ENCODE measurements at places on chromosomes 4 and X.
A peak's percentile ranks its signal among the peaks of the same experiment; 100 is the strongest.

- no peaks in the 10 kb centered on the region for H3K4me1 ChIP-seq
- H3K27ac ChIP-seq, result no peak overlapping the region
- H3K4me3 ChIP-seq, result no peak overlapping the region
- H3K36me3 ChIP-seq, result no peaks in the 10 kb centered on the region
Observed at GRCh38 chr4:71456841-71457240, 118.0 kb downstream of the SLC4A4 start.

DNA sequence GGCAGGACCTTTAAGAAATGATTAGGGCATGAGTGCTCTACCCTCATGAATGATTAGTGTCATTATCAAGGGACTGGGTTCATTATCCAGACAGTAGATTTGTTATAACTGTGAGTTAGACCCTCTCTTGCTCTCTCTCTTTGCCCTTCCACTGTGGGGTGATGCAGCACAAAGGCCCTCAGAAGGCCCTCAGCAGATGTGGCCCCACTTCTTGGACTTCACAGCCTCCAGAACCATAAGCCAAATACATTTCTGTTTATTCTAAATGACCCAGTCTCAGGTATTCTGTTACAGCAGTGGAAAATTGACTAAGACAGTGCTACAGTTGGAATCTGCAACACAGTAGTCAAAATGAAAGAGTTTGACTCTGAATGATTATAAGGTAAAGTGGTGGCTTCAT is 17.2 kb upstream of the PDLIM5 start:
- no peaks in the 10 kb centered on the region for H3K4me1 ChIP-seq
- no peak overlapping the region for H3K27ac ChIP-seq
- DNase-seq, result no peak
- H3K36me3 ChIP-seq, result no peaks in the 10 kb centered on the region
- H3K4me3 ChIP-seq, result no peak overlapping the region

DNA sequence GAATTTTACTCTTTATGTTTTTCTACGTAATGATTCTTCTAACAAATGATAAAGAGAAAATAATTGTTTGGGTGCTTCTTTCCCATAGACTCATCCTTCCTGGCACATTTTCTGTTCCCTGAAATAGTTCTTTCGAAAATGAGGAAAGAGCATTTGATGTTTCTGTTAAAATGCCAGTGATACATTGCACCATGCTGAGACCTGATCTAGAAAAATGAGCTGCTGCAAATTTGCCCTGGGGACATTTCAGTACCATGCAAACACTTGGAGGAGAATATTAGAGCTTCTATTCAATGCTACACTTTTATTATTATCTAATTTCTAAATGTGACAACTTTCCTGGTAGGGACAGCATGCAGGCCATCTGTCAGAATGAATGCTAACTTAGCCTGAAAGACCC is 83.3 kb downstream of the C4orf33 start:
- H3K27ac ChIP-seq, result no peak overlapping the region
- H3K4me1 ChIP-seq, result no peaks in the 10 kb centered on the region
- H3K36me3 ChIP-seq, result no peaks in the 10 kb centered on the region

GRCh38 chrX:129695535-129695934 is 40.8 kb upstream of the APLN start:
- H3K27ac ChIP-seq, result no peak overlapping the region
- no peaks in the 10 kb centered on the region for H3K4me1 ChIP-seq
- peaks cover 3% of the 10 kb centered on the region for H3K27me3 ChIP-seq
- H3K36me3 ChIP-seq, result no peaks in the 10 kb centered on the region

DNA sequence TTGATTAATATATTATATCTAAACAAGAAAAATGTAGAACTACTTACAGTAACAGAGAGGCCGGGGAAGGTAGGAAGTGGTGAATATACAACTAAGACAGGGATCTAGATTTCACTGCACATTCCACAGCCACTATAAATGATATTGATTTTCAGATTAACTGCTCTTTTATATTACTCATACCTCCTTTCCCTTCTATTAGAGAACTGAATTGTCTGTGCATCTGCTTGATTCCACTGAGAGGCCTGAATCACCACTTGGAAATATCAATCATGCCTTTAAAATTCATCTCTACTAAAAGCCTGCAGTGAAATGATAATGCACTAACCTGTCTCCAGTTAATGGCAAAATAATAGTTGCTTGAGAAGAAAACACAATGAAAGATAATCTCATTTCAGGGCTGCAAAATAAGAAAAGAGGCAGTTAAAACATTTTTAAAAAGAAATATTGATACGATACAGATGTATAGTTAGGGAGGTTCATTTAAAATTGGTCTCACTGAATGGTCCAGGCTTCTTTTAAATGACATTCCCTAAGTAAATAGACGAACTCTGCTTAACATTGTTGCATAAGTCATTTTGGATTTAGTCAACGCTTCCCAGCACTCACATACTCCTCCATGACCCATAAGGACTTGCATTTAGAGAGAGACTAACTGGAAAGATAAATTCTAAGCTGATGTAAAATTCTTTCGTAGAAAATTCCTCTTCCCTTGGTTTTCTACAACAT is 3.8 kb downstream of the ANTXR2 start:
- peak overlapping the region; percentile 27 for H3K4me3 ChIP-seq
- H3K27me3 ChIP-seq, result no peaks in the 10 kb centered on the region
- peaks cover 57% of the 10 kb centered on the region for H3K36me3 ChIP-seq
- no peak overlapping the region for H3K27ac ChIP-seq
- DNase-seq, result no peak
- peaks cover 52% of the 10 kb centered on the region for H3K4me1 ChIP-seq

DNA sequence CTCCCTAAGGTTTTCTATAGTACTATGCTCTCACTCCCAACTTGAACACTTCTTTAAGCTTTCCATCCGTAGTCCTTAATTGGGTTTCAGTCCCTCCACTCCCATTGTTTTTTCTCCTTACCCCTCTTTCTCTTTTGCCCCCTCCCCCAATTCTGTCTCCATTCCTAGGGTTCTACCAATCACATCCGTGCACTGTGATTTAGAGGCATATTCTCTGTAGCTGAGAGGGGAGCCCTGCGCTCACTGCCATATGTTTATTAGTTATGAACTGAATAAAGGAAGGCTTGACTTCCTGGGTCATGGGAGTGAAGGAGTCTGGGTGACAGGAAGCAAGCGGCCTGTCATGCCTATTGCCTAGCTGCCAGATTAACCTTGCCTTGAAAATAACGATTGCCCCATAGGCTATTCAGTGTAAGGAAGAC is 471 bp downstream of the MCTS1 start:
- H3K27ac ChIP-seq, result peak overlapping the region; percentile 99
- peaks cover 12% of the 10 kb centered on the region for H3K36me3 ChIP-seq
- DNase-seq, result peak; percentile 6
- H3K27me3 ChIP-seq, result peaks cover 3% of the 10 kb centered on the region
- peak overlapping the region; percentile 99 for H3K4me3 ChIP-seq

DNA sequence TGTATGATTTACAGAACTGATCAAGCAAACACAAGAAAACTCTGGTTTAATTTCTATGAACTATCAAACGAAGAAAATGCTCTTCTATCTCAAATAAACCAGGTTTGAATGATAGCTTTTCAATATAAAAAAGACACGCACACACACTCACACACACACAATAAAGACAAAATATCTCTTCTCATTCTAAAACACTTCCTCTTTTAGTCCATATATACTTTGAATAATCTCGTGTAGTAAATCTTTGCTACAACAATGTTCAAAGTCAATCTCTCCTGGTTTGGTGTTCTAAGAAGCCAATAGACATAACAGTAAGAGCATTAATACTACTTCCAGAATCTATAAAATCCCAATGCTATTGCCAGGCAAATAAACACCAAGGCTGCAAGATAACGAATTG is 13.3 kb downstream of the CXCL2 start:
- no peaks in the 10 kb centered on the region for H3K4me1 ChIP-seq
- no peak for DNase-seq
- no peaks in the 10 kb centered on the region for H3K36me3 ChIP-seq
- no peak overlapping the region for H3K4me3 ChIP-seq
- no peak overlapping the region for H3K27ac ChIP-seq

- H3K27me3 ChIP-seq, result no peaks in the 10 kb centered on the region
- no peak overlapping the region for H3K27ac ChIP-seq
- no peak for DNase-seq
- H3K4me1 ChIP-seq, result no peaks in the 10 kb centered on the region
Observed at GRCh38 chr4:130183096-130183495, 1087.1 kb downstream of the C4orf33 start.

DNA sequence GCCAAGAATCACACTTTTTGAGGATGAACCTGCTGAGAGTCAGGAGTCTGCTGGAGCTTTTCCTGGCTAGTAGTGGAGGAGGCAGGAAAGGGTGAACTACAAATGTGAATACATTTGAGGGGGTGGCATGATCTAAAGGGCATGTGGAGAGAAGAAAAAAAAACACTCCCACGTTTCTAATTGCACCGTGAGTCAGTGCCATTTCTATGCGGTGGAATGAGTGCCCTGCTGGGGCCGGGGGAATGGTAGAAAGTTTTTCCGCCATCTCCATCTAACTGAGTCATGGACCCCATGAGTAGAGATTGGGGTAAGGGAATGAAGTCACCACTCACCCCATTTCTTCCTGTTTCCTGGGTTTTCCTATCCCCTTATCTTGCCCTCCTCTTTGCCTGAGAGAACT is 19.8 kb downstream of the BEX3 start:
- no peak overlapping the region for H3K4me3 ChIP-seq
- no peaks in the 10 kb centered on the region for H3K4me1 ChIP-seq
- H3K27me3 ChIP-seq, result no peaks in the 10 kb centered on the region
- no peak for DNase-seq
- H3K27ac ChIP-seq, result no peak overlapping the region

- H3K27ac ChIP-seq, result peak overlapping the region; percentile 49
- no peak overlapping the region for H3K4me3 ChIP-seq
- DNase-seq, result peak; percentile 19
- peaks cover 13% of the 10 kb centered on the region for H3K36me3 ChIP-seq
- H3K27me3 ChIP-seq, result no peaks in the 10 kb centered on the region
Observed at GRCh38 chrX:130028196-130028595, 45.8 kb downstream of the BCORL1 start.

DNA sequence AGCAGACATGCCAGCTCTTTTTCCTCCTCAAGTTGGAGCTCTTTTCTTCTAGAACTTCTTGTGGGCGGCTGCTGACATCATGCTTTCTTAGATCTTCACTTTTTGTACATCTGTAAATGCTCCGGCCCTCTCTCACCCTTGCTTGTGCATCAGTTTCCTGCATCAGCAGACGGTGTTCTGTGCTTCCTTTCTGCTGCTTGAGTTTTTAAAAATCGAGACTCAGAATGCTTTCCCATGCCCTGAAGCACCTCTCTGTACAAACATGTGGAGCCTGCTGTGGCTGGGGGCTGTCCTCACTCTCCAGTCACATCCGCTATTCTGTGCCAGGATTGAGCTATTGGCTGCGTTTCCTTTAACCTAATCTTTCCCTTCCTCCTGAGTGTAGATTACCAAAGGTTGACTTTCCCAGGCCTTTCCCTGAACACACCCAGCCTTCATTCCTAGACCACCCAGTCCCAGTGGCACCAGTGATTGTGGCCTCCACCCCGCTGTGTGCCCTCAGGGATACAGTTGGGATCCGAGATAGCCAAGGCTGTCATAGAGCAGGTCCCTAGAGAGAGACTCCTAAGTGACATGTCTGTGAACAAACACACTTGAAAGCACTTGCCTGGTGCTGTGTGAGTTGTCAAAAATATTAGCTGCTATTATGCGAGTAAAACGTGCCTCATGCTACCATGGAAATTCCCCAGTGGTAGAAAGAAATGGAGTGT is 41.9 kb downstream of the TNIP2 start:
- H3K27ac ChIP-seq, result peak overlapping the region; percentile 82
- H3K4me3 ChIP-seq, result peak overlapping the region; percentile 63
- peaks cover 27% of the 10 kb centered on the region for H3K36me3 ChIP-seq
- no peaks in the 10 kb centered on the region for H3K27me3 ChIP-seq

DNA sequence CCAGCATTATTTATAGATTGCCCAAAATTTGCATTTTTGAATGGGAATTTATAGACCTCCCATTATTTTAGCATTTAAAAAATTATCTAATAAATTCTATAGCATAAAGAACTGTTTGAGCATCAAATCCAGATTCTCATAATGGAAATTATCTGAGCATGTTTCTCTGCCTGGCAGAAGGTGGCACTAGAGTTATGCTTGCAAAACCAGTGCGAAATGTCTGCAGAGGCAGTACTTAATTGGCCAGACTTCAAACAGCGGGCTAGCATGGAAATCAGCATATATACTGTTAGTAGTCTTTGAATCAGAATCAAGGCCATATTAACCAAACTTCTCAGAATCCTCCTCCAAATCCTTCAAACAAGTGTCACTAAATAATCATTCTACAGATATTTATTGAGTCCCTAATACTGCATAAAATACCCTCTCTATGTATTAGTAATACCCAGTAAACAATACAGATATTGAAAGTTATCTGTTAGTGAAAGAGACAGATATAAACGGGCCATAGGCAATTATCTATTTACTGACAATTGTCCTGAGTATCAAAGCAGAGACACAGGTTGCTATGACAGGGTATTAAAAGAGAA is 78.7 kb upstream of the DCLK2 start:
- H3K27me3 ChIP-seq, result peaks cover 12% of the 10 kb centered on the region
- no peak for DNase-seq
- no peak overlapping the region for H3K4me3 ChIP-seq
- H3K36me3 ChIP-seq, result no peaks in the 10 kb centered on the region
- H3K27ac ChIP-seq, result no peak overlapping the region

DNA sequence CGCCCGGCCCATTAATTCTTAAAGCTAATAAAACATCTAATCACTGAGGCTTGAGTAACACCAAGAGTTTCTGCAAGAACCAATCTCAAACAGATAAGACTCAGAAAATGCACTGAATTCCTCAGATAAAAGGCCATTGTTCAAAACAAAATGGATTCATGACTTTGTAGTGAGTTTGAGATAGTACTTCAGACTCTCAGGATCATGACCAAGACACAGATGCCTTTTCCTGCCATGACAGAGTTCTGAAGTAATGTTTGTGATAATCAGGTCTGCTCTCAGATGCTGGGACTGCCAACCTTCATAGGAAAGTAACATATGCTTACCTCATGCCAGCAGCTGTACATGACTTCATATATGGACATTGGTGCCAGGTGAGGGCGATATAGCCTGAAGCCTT is 54.6 kb downstream of the NIPAL1 start:
- H3K27ac ChIP-seq, result no peak overlapping the region
- no peak overlapping the region for H3K4me3 ChIP-seq
- no peak for DNase-seq
- no peaks in the 10 kb centered on the region for H3K4me1 ChIP-seq
- H3K36me3 ChIP-seq, result no peaks in the 10 kb centered on the region

DNA sequence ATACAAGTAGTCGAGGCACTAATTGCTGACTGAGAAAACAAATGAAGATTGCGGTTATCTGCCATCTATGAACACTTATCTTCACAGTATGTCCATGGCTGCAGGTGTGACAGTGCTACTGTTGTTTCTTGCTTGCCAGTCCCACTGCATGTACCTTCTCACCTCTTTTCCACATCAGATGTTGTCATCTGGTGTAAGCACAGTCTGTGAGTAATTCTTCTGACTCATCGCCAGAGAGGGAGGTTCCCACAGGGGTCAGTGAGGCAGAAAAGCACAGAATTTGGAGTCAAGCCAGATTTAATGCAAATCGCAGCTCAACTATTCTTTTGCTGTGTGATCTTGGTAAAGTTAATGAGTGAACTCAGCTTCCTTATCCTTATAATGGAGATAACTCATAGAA is 144.4 kb downstream of the GLRA2 start:
- H3K36me3 ChIP-seq, result no peaks in the 10 kb centered on the region
- H3K27ac ChIP-seq, result no peak overlapping the region
- no peaks in the 10 kb centered on the region for H3K27me3 ChIP-seq
- no peak overlapping the region for H3K4me3 ChIP-seq
- DNase-seq, result peak; percentile 3
